Left lung (tissue), 14 donors: ENCODE measurements at places on chromosomes 5 and 9.

- H3K4me1 ChIP-seq: peaks cover 8% of the 10 kb centered on the region
- no peak overlapping the region for H3K4me3 ChIP-seq
- H3K36me3 ChIP-seq: no peaks in the 10 kb centered on the region
- no peak for DNase-seq
Measured at GRCh38 chr5:58773744-58774441, 191.0 kb downstream of the RAB3C start.

GRCh38 chr9:137683262-137683864 lies 64.6 kb downstream of the EHMT1 start:
- DNase-seq: no peak
- H3K36me3 ChIP-seq: no peaks in the 10 kb centered on the region
- H3K4me1 ChIP-seq: peaks cover 12% of the 10 kb centered on the region
- H3K27me3 ChIP-seq: no peaks in the 10 kb centered on the region
- H3K27ac ChIP-seq: no peak overlapping the region

- DNase-seq: no peak
- no peak overlapping the region for H3K27ac ChIP-seq
- H3K27me3 ChIP-seq: no peaks in the 10 kb centered on the region
- no peaks in the 10 kb centered on the region for H3K4me1 ChIP-seq
- H3K4me3 ChIP-seq: no peak overlapping the region
- no peaks in the 10 kb centered on the region for H3K36me3 ChIP-seq
Measured at GRCh38 chr5:141763541-141763940, 81.5 kb upstream of the ARAP3 start.

DNA sequence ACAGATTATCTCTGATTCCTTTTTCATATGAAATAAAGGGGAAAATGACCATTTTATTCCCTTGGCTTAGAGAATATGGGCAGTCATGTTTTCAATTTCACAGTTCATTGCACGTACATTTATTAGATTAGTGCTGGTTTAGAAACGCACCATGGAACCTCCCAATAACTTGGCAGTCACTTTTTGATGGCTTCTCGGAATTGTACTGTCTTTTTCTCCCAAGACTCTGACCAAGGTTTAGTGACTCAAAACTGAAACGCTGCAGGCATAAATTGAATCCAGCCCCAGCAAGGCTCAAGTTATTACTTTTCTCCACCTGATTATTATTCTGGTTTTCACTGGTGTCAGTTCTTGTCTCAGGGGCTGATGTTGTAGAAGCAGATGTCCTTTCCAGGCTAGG lies 55.6 kb upstream of the EGFLAM start:
- no peak for DNase-seq
- H3K4me1 ChIP-seq: no peaks in the 10 kb centered on the region
- no peaks in the 10 kb centered on the region for H3K36me3 ChIP-seq
- no peaks in the 10 kb centered on the region for H3K27me3 ChIP-seq
